ENCODE measurements at places on chromosomes 12 and 14.

- DNase-seq = no peak
These were observed 240.4 kb upstream of the DCN start for GRCh38 chr12:91422811-91423692.

DNA sequence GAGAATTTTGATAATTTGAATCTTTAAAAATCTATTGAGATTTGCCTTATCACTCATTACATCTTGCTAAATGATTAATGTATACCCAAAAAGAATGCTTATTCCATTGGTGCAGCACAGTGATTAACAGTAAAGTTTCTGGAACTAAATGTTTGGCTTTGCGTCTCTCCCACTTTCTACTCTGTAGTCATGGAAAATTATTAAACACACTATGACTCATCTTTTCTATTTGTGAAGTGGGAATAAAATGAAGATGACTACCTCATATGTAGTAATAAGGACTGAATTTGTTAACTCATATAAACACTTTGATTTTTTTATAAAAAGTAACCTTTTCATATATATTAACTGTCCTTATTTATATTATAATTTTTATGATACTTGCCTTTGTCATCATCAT is 118.1 kb downstream of the RERGL start:
- DNase-seq = no peak

DNA sequence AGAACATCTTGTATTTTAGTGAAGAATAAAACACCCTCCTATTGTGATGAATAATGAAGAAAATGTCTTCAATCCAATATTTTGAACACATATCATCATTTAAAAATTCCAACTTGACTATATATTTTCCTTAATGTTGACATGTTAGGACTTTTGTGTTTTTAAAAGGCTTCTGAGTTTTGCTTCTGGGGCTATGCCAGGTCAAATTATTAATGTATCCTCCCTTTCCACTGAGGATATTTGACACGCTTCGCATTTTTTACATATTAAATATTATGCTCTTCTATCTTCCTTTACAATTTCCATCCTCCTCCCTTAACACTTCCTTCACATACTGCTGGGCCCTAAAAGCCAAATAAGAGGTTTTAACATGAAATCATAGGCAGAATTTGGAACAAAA is 20.6 kb downstream of the RERG start:
- no peak for DNase-seq

DNA sequence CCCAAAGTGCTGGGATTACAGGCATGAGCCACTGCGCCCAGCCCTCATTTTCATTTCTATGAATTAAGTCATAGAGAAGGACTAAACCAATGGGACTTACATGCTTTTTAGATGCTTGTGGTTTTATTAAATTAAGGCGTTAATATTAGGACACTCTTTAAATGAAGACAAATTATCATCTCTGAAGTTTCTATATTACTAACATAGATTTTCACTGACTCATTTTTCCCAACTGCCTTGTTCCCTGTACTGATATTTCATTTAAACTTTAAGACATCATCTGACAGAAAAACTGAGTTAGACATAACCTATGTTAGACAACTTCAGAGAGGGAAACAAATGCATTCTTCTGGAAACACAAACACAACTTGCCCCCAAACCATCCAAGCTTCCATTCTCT is 99.8 kb downstream of the BTG1 start:
- DNase-seq = no peak

DNA sequence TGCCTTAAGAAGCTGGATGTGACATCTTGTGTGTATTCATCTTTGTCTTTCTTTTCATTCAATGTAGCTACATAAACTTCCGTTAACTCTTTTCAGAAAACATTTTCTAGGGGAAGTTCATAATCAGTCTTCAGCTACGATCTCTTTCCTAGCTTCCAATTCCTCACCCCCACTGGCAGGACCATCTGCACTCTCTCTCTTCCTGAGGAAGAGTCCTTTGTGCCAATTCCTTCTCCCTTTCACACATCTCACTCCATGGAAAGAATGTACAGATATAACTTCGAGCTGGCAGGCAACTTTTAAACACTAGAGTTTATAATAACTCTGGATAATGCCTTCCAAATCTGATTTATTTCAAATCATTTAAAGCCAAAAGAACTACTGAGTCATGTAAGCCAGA is 495.7 kb downstream of the GALC start:
- no peak for DNase-seq

GRCh38 chr12:9180810-9181209 is 27.4 kb downstream of the PZP start:
- no peak for DNase-seq

DNA sequence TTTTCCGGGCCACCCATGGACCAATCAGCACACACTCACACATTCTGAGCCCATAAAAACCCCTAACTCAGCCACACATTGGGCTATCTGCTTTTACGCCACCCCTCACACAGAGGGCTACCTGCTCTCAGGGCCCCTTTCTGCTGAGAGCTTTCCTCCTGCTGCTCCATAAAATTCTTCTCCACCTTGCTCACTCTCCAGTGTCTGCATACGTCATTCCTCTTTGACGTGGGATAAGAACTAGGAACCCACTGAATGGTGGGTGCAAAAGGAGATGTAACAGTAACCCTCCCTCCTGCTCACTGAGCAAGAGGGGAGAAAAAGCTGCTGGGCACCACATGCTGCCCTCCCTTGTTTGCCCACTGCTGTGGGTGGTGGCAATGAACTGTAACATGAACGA is 596.7 kb upstream of the TMEM132C start:
- no peak for DNase-seq

GRCh38 chr14:104583424-104584306 is 4.1 kb downstream of the C14orf180 start:
- no peak for DNase-seq

GRCh38 chr14:56581041-56581727 is 1.6 kb downstream of the TMEM260 start:
- no peak for DNase-seq

DNA sequence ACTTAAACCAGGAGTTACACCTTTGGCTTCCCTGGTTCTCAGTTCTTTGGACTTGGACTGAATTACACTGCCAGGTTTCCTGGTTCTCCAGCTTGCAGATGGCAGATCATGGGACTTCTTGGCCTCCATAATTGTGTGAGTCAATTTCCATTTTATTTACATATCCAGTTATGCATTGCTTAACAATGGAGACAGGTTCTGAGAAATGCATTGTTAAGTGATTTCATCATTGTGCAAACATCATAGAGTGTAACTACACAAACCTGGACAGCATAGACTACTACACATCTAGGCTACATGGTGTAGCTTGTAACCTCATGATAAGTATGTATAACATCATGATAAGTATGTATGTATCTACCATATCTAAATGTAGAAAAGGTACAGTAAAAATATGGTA is 276.1 kb upstream of the BTG1 start:
- DNase-seq = no peak

- no peak for DNase-seq
These were observed 11.8 kb downstream of the BAG5 start for GRCh38 chr14:103550451-103551337.

GRCh38 chr12:155646-156045 is 58.3 kb downstream of the SLC6A12 start:
- no peak for DNase-seq

- DNase-seq = no peak
These were observed 123.8 kb downstream of the ZFP36L1 start for GRCh38 chr14:68669111-68669511.

DNA sequence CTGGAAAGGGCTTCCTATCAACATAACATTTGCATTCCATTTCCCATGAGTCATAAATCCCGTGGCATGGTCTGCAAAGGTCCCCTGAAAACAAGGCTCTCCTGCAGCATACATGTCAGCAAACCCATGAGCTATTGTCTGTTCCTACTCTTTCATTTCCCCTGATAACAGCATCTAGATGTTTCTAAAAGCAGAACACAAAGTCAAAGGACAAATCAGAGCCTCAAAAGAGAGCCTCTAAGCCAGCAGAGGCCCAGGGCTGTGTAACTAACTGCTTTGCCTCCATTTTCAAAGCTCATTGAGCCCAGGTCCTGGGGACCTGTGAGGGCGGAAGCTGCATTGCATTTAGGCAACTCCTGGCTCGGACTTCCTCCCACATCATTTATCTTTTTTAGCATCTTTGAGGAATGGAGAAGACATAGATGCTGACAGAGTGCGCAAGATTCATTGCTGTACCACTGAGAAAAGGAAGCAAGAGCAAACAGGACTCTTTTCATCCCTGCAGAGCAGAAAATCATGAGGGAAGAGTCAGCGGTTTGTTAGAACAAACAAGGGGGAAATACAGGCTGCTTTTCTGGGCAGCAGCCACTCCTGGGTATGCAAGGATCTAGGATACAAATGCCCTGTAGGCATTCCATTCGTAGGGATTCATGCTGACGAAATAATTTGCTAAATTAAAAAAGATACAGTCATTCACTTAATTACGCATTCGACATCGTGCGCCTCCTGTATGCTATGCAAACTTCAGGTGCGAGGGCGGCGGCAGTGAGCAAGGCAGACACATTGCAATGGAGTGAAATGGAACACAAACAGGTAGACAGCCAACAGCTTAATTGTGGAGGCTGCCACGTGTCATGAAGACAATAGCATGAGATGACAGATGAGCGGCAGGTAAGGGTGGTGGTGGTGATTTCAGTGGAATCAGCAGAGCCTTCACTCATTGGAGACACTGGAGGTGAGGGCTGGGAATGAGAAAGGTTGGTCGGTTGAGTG is 131.0 kb downstream of the TMEM132D start:
- DNase-seq = no peak

DNA sequence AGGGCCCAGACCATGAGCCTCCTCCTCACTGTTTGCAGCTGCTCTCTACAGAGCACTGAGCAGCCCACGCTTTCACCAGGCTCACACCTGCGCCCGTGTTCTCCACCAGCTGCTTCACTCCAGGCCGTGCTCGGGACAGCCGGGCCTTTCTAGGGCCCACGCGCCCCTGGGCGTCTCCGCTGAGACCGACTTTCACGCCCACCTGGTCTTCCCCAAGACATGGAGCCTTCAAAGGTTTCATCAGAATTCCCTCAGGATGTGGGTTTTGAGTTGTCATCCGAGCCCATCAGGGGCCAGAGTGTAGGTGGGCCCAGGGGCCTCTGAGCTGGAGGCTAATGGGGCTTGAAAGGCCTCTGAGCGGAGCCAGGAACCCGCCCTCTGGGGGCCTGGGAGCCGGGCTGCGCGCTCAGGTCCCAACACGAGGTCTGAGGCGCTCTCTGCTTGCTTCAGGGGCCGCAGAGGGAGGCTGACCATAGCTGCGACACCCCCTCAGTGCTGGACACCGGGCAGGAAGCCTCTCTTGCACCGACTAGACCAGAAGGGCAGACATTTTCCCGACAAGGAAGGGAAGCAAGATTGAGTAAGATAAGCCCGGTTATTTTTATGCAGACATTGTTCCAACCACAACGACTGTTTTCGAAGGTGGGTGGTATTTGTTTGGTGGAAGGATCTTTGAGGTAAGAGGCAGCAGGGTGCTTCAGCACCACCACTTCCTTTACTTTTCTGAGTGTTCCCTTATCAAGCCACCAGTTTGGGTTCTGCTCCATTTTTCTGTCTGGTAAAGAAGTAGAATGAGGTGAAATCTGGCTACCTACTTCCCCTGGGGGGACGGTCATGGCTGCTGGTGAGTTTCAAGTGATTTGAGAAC is 125.0 kb upstream of the FUT8 start:
- no peak for DNase-seq

GRCh38 chr12:45434094-45434493 is 218.2 kb downstream of the ANO6 start:
- DNase-seq = no peak

Data from erythroblast (primary cell).